CD8-positive, alpha-beta memory T cell (primary cell): ENCODE measurements at places on chromosomes 7 and 10. TPM values are rescaled to one million over a fixed set of nuclear protein-coding genes. Genes with fewer than 3 reads are reported as not detected.

DNA sequence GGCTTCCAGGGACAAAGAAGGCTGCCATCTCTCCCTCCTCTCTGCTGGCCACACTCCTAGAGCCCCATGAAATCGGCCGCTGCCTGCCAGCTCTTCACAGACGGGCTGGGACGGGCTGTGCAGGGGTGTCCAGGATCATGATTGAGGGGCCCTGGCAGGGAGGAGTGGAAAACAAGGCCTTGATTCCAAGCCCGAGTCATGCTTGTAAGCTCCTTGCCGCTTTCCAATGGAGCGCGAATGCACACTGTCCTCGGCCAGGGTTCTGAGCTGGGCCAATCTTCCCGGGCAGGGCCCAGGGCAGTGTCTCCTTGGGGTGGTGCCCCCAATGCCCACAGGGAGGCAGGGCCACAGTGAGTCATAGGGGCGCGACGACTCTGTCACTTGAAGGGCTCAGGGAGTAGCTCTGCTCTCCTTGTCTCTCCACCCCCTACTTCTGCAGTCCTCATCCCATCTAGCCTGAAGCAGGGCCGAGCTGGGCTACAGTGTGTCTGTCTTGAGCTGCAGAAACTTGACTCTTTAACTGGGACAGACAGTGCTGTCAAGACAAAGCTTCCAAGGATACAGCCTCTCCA is 186.2 kb upstream of the SVIL start:
- no peak for DNase-seq

The KEL gene
- not detected for polyA plus RNA-seq

The ANKRD30A gene
- polyA plus RNA-seq, result not detected

DNA sequence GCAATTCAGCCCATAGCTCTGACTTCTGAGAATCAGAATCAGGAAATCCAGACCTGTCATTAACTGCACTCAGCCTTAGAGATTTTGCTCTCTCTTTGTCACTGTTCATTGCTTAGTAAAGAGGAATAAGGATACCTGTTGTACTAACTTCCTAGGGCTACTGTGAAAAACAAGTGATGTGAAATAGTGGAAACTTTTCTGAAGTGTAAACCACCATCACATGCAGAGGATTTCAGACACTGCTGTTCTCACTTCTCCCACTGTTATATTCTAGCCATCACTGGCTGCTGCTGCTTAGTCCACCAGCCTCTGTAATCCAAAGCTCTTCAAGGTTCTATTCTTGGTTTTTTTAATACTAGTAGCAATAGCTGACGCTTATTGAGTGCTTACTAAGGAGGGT is 129.6 kb upstream of the CCDC6 start:
- DNase-seq, result no peak

The OR2A12 gene
- not detected for polyA plus RNA-seq

The HMX2 gene
- not detected for polyA plus RNA-seq

DNA sequence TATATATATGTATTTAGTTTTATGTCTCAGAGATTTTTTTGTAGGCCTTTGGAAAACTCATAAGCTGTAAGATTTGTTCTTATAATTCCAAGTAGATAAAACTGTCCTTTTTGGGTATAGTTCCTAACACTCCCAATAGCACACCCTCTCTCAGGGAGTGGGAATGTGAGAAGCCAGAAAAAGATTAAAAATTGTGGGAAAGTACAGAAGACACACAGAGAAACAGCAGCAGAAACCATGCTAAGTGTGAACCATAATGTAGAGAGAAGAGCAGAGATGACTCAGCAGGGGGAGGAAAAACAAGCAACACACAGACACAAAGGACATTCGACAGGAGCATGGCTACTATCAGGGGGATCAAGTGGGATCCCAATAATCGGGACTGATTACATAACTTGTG is 401.6 kb downstream of the MAGI2 start:
- no peak for DNase-seq

DNA sequence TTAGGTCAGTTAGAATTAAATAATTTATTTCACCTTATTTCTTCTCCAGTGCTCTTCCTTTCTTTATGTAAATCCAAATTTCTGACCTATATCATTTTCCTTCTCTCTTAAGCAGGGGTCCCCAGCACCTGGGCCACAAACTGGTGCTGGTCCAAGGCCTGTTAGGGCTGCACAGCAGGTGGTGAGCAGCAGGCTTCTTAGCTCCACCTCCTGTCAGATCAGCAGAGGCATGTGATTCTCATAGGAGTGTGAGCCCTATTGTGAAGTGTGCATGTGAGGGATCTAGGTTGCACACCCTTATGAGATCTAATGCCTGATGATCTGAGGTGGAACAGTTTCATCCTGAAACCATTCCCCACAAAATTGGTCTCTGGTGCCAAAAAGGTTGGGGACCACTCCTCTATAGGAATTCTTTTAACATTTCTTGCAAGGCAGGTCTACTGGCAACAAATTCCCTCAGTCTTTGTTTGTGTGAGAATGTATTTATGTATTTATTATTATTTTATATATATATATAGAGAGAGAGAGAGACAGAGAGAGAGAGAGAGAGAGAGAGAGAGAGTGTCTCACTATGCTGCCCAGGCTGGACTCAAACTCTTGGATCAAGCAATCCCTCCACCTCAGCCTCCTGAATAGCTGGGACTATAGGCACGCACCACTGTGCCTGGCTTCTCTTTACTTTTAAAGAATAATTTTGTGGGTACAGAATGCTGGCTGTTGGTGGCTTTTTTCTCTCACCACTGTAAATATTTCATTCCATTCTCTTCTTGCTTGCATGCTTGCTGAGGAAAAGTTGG is 4.3 kb upstream of the ABCC2 start:
- no peak for DNase-seq

DNA sequence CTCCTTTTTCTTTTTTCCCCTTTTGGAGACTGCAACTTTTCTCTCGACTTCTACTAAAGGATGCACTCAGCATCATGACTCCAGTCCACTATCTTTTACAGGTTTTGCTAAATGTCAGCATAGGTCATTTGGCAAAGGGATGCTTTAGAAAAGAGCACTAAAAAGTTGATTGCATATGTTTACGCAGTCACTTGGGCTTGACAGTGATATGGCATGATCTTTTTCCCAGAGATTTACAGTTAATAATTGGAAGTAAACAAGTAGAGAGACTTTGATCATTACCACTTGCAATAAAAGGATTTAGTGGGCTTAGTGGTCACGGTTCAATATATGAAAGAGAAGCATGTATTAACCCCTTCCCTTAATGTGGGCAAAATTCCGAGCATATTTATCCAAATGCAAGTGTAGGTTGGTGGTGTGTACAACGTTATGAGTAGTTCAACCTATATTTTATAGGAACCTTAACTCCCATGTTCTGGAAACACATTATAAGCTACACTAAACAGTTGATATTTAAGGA is 1.8 kb downstream of the BMI1 start:
- no peak for DNase-seq

The TBX20 gene
- not detected for polyA plus RNA-seq

DNA sequence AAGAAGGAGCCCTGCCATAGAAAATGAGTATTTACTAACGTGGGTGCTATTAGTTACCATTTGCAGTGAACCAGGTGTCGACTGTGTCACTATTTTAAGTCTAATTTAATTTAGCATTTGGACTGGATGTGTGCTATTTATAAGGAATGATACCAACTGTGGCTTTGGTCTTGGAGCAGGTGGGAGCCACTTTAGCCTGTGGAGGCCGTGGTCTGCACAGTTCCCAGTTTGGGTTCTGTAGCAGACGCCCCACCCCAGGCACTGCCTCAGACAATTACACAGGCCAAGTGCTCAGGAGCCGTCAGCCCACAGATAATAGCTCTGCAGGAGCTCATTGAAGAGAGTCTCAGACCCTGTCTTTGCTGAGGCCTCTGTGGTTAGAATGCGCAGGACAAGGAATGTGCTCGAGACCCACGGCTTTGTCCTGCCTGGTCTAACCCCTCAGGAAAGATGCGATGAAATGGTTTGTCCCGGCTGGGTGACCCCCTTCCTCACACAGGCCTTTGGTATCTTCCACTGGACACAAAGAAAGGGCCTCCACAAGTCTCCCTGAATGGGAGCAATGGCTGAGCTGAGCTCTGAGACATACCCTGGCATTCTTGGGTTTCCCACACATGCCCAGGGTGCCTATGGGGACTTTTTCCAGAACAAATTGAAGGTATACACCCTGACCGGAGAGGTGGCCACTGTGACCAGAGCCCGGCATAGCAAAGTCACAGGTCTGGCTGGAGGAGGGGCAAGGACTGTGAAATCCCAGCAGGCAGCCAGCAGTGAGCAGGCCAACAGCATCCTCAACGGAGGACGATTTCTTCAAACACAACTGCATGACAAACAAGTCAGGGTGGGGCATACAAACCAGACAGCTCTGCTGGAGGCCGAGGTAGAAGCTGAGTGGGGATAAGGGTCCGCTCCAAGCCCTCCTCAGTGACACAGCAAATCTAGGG is 251.2 kb downstream of the ARHGAP12 start:
- DNase-seq, result no peak

DNA sequence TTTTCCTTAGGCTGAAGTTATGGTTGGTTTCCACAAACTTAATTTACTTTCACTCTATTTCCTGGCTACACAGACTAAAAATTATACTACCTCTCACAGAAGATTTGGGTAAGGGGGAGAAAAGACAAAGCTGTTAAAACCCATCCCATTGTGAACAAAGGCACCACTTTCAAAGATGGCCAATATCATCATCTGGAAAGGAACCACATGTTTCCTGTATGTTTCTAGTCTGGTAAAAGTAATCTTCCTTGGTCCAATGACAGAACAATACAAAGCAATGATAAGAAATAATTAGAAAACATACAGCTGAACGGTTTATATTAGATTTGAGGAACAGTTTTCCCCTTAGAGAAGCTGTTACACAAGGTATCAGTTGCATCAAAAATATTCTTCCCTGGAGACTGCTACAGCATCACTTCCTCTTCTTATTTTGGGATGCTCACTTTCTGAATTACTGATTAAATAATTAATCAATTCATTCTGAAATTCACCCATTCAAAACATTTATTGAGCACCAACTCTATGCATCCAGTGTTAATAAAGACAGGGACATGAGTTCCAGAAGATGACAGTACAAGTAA is 8.5 kb upstream of the SFR1 start:
- DNase-seq, result no peak

DNA sequence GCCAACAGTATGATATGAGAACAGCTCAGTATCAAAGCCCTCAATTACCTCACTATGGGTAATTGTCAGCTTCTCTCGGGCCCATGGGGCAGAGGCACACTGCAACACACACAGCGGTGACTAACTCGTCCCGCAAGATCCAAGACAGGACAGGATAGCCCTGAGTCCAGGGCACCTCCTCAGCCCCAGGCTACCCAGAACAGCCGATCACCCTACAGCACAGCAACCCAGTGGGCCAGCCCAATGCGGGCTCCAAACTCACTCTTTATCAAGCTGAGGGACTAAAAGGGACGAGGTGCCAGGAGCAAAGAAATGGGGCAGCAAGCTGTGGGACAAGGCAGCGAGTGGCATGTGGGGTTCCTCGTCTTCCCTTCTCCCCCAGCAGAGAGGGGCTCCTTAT is 765.1 kb downstream of the GRID1 start:
- DNase-seq, result no peak

DNA sequence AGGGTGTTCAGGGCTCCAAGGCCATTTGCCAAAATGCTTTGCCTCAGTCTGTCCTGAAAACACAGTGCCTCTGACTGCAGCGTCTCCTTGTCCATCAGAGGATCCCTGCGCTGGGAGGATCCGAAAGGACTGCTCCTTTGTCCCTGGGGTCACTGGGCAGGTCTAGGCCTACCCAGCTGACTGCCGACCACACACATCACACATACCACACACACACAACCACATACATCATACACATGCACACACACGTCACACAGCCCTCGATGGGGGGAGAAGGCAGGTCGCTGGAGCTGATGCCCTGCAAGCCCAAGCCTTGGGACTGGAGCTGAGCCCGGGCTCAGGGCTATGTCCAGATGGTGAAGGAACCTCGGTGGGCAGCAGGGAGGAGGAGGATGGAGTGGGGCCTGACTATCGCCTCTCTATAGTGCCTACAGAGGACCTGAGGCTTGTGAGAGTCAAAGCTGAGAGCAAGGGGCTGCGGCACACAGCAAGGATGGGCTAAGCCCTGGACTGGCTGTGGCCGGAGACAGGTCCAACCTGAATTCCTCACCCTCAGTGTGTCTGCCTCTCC is 29.1 kb downstream of the GPRIN2 start:
- no peak for DNase-seq

- DNase-seq, result no peak
Measured at GRCh38 chr7:116316838-116317628, 106.7 kb downstream of the TES start.

- no peak for DNase-seq
Measured at GRCh38 chr10:17951868-17952371, at the start of gene SLC39A12. Gene SLC39A12 (plus strand): TSS chr10:17951918. CDS start chr10:17953277, 1,359 bp downstream.

The TMEM184A gene
- polyA plus RNA-seq, result not detected

- DNase-seq, result no peak
Measured at GRCh38 chr10:12221323-12222298, 25.6 kb downstream of the CDC123 start.

- DNase-seq, result peak; percentile 73
Measured at GRCh38 chr7:151381348-151382078, 28.3 kb downstream of the WDR86 start.

DNA sequence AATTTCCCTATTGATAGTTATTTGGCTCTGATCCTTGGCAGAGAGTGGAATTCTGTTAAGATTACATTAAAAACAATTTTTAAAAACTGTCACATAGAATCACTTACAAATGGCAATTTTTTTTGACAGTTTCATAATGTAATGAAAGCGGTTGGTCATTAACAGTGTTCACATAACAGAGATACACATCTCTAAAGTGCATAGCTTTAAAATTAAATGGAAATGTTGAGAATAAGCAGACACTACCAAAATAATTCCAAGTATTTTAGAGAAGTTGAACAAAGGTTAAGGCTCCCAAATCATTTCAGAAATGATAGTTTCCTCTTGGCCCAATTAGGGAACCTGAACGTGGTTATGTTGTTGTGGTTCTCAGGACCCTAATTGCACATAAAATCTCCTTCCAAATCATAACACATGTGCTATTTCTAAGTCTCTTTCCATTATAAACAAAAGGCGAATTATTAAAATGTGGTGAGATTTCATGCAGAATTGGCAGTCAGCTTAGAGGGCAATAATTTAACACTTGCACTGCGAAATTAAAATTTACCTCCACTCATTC is 528.9 kb upstream of the FZD8 start:
- DNase-seq, result no peak
